GM06990 (cell line): ENCODE measurements at places on chromosomes 12 and 14.

DNA sequence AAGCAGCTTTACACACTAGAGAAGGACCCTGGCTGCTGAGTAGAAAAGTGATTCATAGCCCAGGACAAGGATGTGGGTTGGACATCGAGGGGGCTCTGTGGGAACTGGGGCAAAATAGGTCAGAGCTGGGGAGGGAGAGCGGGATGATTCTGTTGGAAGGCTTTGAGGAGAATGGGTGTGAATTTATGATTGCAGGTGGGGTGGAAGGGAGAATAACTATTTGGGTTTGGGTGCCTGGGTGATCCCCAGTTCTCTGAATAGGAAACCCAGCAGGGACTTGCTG, 13.1 kb downstream of the SERPINA3 start:
- no peak for DNase-seq

GRCh38 chr12:82832096-82832495, 145.4 kb downstream of the TMTC2 start:
- no peak for DNase-seq

- no peak for DNase-seq
Measured at GRCh38 chr14:35221462-35221861, 70.7 kb upstream of the PSMA6 start.

GRCh38 chr12:67362526-67362925, 93.4 kb downstream of the CAND1 start:
- DNase-seq: no peak

- no peak for DNase-seq
Measured at GRCh38 chr14:73149753-73150152, 13.4 kb downstream of the PSEN1 start.

DNA sequence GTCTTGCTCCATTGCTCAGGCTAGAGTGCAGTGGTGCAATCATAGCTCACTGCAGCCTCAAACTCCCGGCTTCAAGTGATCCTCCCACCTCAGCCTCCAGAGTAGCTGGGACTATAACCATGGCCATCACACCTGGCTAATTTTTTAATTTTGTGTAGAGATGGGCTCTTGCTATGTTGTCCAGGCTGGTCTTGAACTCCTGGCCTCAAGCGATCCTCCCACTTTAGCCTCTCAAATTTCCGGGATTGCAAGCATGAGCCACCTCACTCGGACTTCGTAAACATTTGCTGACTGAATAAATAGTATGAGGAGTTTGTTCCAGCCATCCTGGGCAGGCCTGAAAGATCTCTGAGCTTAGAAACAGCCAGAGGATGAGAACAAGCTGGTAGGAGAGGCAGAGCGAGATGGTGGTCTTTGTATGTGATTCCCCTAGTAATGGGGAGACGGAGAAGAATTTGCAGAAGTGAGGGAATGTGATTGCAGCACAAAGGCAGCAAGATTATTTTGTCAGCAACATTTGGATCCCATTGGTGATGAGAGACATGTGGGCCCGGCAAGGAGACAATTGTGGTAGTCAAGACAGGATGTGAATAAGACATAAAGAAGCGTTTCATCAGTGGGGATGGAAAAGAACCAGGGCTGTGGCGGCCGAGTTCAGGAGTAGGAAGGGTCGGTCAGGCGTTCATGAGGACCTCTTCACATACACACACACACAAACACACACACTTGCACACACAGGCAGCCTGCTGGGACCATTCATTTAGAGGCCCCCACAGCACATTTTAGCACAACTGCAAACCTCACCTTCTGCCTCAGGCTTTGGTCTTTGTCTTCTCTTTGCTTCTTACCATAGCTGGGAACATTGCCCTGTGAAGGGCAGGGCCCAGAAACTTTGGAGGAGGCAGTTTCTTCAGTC, 155.5 kb downstream of the ZFP36L1 start:
- no peak for DNase-seq

- no peak for DNase-seq
Measured at GRCh38 chr14:105519946-105520698, 6.3 kb upstream of the TMEM121 start.

GRCh38 chr12:109961201-109961600, 35.0 kb downstream of the GIT2 start:
- no peak for DNase-seq

GRCh38 chr12:54164387-54165145, 24.2 kb downstream of the SMUG1 start:
- DNase-seq: no peak
